ENCODE measurements at places on chromosomes 16 and 17.

DNA sequence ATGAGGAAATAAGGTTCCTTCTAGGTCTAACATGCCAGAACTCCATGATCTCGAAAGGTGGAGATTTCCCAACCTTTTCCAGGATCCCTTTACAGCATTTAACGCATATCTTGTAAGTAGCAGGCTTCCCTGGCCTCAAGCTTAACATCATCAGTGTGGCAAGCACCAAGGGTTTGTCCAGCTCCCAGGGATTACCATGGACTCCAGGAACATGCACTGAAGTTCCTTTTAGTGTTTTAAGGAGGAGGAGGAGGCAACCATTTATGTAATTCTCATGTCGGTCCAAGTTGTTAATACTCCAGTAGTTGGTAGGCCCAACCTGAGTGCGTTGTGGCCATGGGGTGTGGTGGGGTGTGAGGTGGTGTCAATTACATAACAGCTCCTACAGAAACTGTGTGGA lies 11.8 kb upstream of the SKAP1 start:
- DNase-seq = no peak

DNA sequence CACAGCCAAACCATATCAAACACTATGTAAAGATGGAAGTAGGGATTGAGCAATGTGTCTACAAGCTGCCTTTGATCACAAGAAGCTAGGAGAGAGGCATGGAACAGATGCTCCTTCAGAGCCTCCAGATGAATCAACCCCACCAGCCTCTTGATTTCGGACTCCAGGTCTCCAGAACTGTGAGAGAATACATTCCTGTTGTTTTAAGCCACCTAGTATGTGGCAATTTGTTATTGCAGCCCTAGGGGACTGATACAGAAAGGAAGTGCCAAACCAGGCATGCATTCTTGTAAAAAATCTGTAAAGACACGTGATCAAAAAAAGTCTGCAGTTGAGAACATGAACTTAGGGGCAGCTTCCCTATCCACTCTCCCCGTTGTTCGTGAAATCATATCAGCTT lies 91.1 kb downstream of the C17orf67 start:
- no peak for DNase-seq

DNA sequence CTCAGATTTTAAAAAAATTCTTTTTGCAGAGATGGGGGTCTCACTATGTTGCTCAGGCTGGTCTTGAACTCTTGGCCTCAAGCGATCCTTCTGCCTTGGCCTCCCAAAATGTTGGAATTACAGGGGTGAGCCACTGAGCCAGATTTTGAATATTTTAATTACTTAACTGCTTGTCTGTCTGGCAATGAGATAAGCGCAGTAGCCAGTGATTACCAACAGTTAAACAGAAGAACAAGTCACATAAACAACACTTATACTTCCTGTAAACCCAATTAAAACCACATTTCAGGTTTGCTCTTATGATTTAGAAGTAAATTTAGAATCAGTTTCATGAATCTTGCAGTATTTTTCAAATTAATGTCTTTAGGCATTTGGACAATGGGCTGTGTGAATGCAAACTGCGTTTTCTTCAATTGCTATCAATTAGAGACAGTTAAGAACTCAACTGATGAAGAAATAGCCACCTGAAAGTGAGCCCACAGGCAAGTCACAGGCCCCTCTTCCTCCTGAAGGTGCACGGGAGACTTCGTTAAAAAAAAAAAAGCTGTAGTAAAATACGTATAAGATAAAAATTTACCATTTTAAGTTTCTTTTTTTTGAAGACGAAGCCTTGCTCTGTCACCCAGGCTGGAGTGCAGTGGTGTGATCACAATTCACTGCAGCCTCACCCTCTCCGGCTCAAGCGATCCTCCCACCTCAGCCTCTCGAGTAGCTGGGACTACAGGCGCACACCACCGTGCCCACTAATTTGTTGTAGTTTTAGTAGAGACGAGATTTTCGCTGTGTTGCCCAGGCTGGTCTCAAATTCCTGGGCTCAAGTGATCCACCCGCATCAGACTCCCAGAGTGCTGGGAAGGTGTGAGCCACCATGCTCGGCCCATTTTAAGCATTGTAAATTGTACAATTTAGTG lies 73.0 kb downstream of the PITPNC1 start:
- no peak for DNase-seq

- no peak for DNase-seq
Observed at GRCh38 chr17:31497994-31498826, 106.7 kb downstream of the RAB11FIP4 start.

DNA sequence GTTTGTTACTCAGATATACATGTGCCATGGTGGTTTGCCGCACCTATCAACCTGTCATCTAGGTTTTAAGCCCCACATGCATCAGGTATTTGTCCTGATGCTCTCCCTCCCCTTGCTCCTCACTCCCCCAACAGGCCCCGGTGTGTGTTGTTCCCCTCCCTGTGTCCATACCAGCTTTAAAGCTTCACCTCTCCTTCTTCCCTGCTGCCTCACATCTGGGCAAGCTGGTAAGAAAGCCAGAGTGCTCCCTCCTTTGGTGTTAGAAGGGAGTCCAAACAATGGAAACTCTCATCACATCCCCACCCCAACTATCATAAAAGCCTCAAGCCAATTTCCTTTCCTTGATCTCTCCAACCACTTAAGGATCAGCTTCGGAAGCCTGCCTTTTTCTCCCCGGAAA lies 1115.6 kb upstream of the GOT2 start:
- no peak for DNase-seq

DNA sequence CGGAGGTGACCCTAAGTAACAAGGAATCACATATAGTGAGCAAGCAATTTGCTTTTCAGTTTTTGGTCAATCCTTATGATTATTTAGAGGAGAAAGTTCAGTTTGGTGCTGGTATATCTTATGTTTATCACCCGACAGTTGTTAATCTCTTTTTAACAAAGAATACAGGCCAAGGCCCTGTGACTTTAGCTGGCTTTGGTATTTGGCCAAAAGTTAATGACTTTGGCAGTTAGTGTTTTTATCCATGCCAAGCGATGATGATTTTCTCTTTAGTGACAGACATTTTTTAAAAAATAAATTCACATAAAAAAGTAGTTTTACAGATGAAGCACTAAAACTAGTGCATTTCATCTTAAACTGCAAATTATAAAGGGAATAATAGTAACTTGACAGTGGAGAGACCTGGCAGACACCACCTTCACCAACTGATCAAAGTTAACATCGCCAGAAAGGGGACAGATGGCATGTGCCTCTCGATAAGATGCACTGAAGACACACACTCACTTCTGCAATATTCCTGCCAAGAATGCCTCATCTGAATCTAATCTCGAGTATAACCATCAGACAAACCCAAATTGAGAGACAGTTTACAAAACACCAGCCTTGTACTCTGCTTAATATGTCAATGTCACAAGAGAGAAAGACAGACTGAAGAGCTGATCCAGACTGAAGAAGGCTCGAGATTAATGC lies 6.9 kb downstream of the DEXI start:
- no peak for DNase-seq

GRCh38 chr16:66199189-66199588 lies 167.3 kb upstream of the CDH5 start:
- DNase-seq = no peak

DNA sequence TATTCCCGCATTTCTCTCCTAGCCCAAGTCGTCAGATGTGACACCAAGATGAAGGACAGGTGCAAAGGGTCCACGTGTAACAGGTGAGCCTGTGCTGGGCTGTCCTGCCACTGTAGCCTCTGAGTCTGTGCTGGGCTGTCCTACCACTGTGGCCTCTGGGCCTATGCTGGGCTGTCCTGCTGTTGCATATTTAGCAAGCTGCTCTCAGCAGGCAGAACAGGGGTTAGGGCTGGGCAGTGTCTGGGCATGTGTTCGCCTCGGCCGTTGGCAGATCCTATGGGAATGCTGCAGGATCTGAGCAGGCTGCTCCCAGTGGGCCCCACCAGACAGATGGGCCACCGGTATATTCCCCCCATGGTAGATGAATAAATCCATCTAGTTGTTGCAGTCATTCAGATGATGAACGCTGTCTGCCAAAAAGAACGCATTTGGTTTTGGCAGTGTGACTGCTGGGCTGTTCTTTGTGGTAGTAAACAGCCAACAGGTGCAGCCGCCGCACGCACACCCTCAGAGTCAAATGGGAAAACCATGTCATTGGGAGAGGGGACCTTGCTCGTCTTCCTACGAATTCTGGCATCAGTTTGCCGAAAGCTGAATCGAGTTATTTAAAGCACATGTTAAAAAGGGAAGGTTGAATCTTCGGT lies 49.2 kb downstream of the CRISPLD2 start:
- no peak for DNase-seq

GRCh38 chr16:15708096-15708495 lies 58.1 kb downstream of the NDE1 start:
- DNase-seq = no peak

GRCh38 chr16:3363793-3364192 lies 8.1 kb downstream of the OR2C1 start:
- no peak for DNase-seq

GRCh38 chr17:62884781-62885180 lies 76.7 kb upstream of the MARCHF10 start:
- DNase-seq = no peak

- no peak for DNase-seq
Observed at GRCh38 chr17:52986056-52986662, 827.6 kb upstream of the CA10 start.

DNA sequence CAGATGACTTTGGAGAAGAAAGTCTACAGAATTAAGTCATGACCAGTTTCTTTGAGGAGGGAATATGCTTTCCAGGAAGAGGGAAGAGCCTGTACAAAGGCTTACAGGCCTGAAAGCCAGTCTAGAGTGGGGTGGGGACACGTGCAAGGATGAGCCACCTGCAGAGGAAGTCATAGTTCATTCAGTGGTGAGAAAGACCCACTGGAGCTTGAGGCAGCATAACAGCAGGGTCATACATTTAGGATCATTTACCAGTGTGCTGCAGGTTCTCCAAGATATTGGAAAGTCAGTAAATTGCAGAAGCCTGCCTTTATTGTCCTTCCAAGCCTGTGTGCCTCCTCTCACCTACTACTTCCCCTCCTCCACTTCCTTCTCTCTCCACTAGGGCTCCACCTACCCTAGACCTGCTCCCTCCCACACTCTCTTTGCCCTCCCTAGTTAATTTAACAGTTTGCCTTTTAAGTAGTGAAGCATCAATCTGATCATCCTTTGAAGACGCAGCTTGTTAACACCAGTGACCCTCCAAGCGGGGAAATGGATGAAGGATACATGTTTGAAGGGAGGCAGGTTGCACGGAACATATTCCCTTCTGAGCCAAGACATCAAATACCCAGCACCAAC lies 40.2 kb downstream of the CDRT15 start:
- DNase-seq = no peak

DNA sequence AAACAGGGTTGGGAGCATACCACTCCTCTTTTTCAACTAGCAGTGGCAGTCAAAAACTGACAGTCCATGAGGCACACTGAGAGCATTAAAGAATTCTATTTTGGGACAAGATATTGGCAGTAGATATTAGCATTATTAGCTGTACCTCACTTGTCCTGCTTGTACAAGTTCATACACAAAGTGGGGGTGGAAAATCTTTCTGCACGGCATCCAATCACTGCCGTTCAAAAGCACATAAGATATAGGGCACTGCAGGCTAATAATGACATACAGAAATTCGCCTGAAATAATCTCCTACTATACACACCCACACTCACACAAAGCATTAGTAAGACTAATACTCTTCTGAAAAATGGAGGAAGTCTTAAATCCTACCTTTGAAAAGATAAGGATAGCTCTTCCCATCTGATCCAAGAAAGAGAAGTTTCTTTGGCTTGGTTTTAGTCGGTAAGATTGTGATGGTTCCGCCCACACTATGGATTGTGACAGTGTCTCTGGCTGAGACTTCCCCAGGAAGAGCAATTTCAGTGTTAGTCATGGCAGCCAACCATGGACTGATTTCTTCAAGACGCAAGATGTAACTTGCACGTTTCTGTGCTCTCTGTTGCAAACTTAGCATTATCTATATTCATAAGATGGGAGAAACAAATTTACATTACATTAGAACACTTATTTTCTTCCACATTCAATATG lies 40.6 kb upstream of the ARL6IP1 start:
- no peak for DNase-seq

DNA sequence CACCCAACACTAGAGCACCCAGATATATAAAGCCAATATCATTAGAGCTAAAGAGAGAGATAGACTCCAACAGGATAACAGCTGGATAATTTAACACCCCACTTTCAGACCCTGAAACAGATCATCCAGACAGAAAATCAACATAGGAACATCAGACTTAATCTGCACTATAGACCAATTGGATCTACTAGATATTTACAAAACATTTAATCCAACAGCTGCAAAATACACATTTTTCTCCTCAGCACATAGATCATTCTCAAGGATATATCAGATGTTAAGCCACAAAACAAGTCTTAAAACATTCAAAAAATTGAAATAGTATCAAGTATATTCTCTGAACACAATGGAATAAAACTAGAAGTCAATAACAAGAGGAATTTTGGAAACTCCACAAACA lies 4.1 kb upstream of the CCL13 start:
- DNase-seq = no peak

DNA sequence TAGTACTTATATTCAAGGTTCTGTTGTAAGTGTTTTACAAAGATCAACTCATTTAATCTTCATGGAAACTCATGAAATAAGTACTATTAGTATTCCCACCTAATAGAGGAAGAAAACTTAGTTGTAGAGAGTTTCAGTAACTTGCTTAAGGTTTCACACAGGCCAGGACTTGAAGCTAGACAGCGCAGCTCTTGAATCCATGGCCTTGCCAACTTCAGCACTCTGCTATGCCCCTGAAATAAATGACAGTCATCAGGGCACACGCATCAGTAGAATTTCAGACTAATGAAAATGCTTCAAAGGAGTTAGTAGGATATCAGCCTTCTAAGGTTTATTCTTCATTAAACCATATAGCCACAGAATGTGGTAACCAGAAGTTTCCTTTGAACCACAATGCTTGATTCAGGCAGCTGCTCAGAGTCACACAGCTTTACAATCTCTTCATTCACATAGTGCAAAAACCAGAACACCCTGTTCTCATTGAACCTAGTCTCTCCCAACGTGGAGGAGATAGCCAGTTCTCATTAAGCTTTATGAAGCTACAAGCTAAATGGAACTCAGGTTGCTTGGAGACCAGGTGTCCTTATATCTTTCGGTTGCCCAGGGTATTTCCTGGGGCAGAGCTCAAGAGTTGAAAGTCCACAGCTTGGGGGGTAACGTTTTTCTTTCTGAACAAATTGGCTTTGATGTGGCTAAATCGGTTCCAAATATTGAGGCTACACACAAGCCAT lies 39.7 kb downstream of the KCNJ2 start:
- no peak for DNase-seq
